ENCODE measurements at places on chromosomes 5 and 9.

- DNase-seq: no peak
These were observed 11.3 kb upstream of the TIMD4 start for GRCh38 chr5:156974328-156974727.

DNA sequence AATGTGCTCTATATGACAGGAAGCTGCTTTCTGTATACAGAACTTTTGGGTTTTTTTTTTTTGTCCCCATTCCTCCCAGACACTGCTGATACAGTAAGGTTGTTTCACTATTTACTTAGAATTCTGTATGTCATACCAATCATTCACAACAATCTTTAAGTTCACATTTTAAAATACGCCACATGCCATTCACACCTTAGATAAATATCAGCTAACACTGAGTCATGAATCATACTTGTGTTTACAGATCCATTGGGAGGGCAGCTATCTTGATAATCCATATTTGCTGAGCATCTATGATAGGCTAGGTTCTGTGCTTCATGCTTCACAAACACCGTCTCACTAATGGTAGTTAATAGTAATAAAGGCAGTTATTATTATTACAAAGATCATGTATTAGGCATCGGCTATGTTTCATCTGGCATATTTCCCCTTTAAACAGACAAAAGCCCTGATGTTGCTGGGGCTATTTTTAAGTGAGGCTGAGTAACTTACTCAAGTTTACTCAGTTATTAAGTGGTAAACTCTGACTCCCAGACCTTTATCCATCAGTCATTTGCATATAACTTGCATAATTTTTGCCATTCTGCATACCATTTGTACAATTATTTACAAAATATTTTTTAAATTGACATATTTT is 152.2 kb upstream of the HMHB1 start:
- no peak for DNase-seq

GRCh38 chr5:163978897-163979296 is 473.5 kb downstream of the MAT2B start:
- DNase-seq: peak; percentile 0

DNA sequence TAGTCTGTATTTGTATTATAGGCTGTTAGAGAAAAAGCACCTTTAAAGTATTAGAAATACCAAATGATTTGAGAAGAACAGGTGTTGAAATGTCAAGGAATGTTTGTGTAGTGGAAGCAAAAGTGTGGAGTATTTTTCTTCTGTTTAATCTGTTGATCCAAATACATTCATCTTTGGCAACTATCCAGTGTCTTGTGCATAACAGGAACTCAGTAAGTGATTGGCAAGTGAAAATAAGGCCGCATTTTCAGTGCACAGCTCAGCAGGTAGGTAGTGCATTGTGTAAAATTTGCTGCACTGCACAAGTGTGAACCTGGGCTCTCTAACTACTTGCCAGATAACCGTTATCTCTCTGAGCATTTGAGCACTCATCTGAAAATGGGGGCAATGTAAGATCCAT is 61.8 kb downstream of the CHSY3 start:
- no peak for DNase-seq

Data from NCI-H82 (cell line).